Tongue (tissue), 3 donors: ENCODE measurements at places on chromosomes 5 and 9. TPM values are rescaled to one million over a fixed set of nuclear protein-coding genes. Genes with fewer than 3 reads are reported as not detected.

DNA sequence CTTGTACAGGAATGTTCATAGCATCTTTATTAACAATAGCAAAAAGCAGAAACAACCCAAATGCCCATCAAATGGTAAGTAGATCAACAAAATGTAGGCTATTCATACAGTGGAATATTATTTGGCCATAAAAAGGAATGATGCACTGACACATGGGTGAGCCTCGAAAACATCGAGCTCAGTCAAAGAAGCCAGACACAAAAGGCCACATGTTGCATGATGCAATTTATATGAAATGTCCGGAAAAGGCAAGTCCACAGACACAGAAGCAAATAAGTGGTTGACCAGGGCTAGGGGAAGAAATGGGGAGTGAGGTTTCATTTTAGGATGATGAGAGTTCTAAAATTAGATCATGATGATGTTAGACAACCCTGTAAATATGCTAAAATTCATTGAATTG is 16.5 kb upstream of the SLC2A8 start:
- no peak for DNase-seq

Gene CYSRT1
- 3.3 TPM for total RNA-seq

Gene FAM78A
- 16.7 TPM for total RNA-seq

Gene SMC5
- total RNA-seq: 47.8 TPM
